ENCODE measurements at places on chromosomes 5 and 9.

- no peak for DNase-seq
Observed at GRCh38 chr5:105503950-105504349, 1941.4 kb upstream of the NUDT12 start.

- peak; percentile 52 for DNase-seq
Observed at GRCh38 chr9:69027355-69028097, 8.0 kb upstream of the FXN start.

- DNase-seq = peak; percentile 17
Observed at GRCh38 chr5:131644822-131645221, 9.8 kb upstream of the RAPGEF6 start.

DNA sequence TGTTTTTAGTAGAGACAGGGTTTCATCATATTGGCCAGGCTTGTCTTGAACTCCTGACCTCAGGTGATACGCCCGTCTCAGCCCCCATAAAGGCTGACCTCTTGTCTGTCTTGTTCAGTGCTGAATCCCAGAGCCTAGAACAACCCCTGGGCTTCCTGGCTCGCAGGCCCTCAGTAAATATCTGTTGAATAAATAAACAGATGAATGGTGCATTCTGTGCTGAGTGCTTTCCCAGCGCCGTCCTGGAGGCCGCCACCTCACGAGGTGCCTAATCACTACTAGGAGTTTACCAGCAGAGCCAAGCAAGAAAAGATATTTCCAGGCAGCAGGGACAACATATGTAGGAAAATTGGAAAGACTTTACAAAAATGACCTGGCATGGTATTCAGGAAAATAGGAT is 88.5 kb downstream of the SNX24 start:
- no peak for DNase-seq

- DNase-seq = no peak
Observed at GRCh38 chr5:58334035-58334434, 125.9 kb downstream of the PLK2 start.

DNA sequence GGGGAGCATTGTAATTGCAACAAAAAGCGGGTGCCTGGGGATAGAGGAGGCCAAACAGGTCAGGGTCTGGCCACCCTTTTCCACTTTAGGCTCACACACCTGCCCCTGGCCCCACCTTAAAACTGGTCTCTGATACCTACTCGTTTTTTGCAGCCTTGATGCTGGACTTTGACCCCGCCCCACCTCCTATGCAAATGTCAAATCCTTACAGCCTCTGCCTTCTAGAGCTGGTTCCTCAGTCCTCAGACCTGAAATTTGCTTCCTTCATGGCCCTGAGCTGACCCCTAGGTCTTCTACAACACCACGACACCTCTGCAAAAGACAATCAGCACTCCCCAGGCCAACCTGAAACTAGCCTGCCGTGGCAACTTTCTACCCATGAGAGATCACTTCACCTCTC is 37.7 kb downstream of the SMIM23 start:
- no peak for DNase-seq

DNA sequence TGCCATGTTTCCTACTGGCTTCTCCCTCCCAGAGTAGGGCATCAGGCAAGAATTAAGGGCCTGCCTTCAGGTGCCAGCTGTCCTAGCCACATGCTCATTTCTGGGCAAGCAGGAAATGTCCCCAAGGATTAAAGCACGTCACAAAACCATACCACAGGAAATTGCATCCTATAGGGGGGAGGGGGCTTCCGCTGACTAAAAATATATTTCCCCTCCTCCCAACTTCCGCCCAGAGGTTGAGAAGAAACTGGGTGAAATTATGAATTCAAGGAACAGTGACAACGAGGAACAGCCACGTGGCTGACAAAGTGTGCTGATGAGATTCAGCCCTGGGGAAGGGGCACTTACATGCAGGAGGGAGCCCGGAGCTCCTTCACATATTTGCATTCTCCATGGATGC is 4.1 kb downstream of the HBEGF start:
- DNase-seq = peak; percentile 37

- DNase-seq = no peak
Observed at GRCh38 chr9:33475357-33475756, 1.6 kb upstream of the NOL6 start.

DNA sequence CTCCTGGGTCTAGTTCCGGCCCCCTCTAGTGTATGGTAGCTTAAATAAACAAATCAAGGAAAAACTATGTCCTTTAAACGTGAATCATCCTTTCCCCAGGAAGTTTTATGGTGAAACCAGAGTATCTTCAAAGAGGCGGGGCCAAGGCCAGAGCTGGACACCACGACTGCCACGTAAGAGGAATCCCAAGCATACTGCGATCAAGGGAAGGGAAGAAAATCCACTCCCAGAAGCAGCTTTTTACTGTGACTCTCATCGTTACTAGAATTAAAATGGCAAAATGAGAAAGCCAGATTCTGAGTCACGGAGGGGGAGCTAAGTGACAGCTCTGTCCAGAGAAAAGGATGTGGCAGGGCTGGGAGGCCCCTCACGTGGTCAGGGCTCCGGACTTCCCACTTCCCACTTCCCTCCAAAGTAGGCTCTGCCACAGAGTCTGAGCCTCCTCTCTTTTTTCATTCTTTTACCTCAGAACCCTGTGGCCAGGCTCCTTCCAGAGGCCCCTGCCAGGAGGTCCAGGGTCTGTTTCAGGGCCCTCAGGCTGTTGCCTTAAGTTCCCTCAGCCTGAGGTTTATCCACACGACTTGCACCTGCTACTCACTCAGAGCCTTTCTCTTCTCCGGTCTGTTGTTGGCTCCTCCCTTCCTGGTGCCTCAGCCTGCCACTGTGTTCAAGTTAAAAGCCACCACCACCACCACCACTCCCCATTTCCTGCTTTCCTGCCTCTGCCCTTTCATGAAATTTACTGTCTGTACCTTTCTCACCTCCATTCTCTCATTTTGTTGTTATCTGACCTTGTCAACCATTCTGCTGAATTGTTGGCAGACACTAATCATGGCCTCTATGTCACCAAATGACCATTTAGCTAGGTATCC is 1.4 kb upstream of the GLRX start:
- DNase-seq = peak; percentile 87

DNA sequence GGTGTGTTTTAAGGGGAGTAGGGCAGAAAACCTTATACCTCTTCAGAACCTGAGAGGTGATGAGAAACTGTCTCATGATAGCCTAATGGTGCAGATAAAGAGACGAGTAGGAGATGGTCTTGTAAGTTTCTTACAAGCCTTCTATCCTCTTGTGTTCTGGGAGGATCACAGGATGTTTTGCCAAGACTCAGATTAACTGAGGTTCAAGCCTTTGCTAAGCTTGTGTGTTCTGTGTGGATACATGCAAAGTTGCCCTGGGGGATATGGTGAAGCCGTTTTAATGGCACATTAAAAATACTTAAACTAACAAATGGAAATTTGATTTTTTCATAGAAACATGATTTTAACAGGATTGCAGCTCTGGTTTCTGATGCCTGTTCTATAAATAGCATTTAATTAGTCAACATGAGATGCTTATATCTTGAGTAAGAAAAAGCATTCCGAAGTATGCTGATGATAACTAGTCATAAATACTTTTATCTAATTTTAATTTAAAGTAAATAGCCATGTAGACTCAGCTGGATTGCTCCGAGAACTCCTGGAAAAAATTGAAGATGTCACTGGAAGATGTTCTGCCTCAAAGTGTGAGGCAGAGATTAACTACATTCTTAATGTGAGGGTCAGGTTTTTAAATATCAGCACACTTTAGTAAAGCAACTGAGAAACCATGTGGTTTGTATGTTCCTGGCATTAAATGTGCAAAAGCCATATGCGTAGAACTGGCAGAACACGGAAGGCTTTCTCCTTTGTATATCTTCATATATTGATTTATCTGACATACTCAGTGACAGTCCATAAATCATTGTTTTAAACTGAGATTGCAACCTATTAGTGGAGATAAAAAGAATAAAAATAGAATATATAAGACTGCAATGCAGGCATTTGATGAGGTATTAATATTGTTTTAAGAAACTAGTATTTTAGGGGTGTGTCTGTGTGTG is 53.7 kb downstream of the IPO11 start:
- no peak for DNase-seq

DNA sequence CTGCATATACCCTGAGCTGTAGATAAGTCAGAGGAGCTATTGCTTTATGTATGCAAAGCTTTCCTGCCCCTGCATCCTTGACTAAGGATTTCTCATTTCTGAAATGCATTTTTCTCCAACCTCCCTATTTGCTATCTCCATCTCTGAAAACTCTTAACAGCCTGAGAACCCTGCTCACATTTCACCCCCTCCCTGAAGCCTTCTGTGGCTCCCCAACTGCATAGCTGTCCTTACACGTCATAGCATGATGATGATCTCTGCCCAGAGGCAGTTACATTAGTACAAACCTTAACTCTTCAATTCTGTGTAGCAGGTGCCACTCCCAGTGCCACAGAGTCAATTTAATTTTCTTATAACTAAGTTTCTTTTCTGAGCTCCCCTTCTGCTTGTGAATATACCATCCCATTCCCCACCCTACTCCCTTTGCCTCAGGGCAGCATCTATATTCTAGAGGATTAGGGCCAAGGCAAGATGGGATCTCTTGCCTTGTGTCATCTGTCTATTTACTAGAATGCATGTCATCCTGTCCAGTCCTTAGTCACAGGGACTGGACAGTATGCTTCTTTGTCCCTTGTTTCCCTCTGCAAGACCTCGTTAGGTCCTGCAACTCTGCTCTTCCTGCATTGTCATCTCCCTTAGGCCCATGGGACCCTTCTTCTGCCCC is 149.7 kb upstream of the SPRY4 start:
- DNase-seq = peak; percentile 52

DNA sequence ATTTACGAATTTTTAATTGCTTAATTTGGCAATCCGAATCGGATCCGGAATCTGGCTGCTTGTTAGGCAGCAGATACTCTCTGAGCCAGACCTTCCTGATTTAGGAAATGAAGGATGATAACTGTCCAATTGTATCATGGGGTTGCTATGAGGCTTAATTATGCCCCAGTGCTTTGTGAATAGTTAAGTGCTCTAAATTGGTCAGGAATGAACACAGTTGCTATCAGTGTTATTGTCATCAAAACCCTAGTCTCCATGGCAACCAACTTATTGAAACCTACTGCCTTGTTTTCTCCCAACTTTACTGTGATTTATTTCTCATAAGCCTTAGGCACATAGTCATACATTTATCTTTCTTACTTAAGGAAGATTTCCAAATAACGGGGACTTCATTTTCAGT is 47.9 kb downstream of the MAMDC2 start:
- DNase-seq = no peak

DNA sequence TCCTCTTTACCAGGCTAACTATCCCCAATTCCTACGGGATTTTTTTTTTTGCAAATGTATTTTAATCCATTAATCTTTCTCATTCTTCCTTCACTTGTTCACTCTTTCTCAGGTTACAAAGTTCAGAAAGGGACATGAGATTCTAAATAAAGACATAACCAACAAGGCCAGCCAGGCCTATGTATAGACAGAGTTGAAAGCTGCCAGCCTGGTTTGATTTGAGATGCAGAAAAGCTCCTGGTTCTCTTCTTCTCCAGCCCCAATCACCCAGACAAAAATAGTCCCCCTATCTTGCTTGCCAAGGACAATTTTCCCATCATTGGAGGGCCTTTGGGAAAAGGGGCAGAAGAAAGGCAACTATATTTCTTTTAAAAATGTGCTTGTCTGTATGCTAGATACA is 398.8 kb downstream of the NFIB start:
- DNase-seq = no peak

DNA sequence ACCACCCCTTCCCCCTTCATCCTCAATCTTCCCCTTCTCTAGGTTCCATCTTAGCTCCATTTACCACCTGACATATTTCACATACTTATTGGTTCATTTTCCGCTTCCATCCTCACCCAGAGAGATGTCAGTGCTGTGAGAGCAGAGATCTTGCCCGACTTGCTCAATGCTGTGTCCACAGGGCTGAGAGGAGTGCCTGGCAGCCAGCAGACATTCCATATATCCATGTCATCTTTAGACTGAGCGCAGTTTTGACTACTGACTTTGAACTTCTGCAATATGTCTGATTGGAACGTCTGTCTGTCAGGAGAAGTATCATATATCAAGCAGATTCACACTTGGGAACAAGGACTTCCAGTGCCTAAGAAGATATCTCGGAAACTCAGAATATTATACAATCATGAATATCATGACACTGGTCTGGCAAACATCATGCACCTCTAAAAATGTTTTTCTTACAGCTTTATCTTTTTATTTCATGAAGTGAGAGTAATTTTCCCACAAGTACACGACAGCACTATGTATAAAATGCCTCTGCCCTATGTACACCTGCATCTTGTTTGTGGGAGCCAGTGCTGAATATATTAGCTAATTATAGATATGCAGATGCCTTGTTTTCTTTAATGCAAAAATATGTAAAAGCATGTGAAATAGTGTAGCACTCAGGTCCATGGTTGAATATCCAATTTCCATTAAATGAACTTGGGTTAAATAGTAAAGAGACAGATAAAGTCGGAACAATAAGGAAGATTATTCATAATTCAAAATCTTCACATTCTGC is 454.0 kb upstream of the DAP start:
- DNase-seq = no peak

DNA sequence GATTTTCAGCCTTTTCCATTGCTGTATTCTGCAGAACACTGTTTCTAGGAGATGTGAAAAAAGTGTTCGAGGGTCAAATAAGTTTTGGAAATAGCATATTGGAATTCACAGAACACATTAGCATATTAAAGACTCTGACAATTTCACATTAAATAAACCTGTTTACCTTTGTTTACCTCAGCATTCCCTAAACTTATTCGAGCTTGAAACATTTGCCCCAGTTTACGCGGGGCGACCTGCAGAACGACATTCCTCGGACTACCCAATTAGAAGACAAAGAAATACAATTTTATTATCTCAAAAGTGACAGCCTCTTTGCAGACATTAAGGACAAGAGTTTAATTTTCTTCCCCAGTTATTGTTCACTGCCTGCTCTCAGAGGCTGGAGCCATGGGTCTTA is 110.3 kb upstream of the NFIB start:
- DNase-seq = no peak

DNA sequence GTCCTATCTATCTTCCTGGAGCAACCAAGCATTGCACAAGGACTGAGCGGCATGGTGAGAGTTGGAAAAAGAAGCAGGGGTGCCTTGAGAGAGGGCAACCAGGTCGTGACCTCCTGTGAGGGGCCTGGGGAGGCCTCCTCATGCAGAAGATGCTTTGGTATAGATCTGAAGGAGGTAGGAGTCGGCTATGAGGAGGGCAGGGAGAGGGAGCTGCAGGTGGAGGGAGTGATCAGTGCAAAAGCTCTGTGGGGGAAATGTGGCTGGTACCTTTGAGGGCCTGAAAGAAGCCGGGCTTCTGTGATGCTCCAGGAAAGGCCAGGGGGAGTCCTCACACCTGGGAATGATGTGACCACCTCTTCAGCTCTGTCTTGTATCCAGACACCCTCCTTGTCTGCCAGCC is 3.6 kb upstream of the SLC25A48 start:
- DNase-seq = no peak
